ENCODE measurements at places on chromosomes 12 and 14.
A peak's percentile ranks its signal among the peaks of the same experiment; 100 is the strongest.

GRCh38 chr12:47231456-47231855 lies 151.7 kb upstream of the AMIGO2 start:
- peak; percentile 50 for DNase-seq

- no peak for DNase-seq
Measured at GRCh38 chr14:81272317-81272716, 51.6 kb upstream of the GTF2A1 start.

- no peak for DNase-seq
Measured at GRCh38 chr12:11787933-11788849, 138.7 kb downstream of the ETV6 start.

GRCh38 chr14:57812741-57813140 lies 53.2 kb downstream of the SLC35F4 start:
- no peak for DNase-seq

GRCh38 chr12:53624458-53624857 lies 1.7 kb downstream of the ATF7 start:
- no peak for DNase-seq

DNA sequence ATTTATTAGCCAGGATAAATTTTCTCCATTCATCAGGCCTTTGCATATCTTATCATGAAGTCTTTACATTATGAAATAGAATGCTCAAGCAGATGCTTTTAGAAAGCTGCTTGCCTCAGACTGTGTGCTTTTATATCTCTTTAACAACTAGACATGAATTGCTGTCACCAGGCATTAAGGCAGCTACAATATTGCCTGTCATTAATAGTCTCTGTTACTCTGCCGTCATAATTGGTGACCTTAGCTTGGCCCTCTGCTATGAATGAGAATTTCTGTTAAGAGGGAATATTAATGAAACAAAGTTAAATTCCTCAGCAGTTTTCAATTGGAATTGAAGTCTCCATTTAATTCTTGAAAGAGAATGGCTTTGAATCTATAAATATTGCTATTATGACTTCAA lies 266.8 kb upstream of the MIS18BP1 start:
- no peak for DNase-seq

GRCh38 chr14:97432586-97432985 lies 635.4 kb downstream of the VRK1 start:
- DNase-seq, result no peak

DNA sequence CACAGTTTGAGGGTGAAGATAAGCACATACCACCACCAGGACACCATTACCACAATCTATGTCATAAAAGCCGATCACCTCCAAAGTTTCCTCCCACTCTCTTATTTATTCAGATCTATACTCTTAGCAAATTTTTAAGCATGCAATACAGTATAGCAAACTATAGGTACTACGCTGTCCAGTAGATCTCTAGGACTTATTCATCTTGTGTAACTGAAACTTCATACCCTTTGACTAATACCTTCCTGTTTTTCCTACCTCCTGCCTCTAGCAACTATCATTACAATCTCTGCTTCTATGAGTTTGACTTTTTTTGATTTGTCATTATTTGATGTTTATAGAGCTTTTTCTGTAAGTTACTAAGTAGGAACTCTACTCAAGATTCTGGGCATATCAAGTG lies 84.5 kb upstream of the MANSC4 start:
- no peak for DNase-seq
